ENCODE measurements at places on chromosomes 11 and 22.

GRCh38 chr22:25143156-25144076 lies 56.2 kb upstream of the CRYBB3 start:
- no peak for DNase-seq

DNA sequence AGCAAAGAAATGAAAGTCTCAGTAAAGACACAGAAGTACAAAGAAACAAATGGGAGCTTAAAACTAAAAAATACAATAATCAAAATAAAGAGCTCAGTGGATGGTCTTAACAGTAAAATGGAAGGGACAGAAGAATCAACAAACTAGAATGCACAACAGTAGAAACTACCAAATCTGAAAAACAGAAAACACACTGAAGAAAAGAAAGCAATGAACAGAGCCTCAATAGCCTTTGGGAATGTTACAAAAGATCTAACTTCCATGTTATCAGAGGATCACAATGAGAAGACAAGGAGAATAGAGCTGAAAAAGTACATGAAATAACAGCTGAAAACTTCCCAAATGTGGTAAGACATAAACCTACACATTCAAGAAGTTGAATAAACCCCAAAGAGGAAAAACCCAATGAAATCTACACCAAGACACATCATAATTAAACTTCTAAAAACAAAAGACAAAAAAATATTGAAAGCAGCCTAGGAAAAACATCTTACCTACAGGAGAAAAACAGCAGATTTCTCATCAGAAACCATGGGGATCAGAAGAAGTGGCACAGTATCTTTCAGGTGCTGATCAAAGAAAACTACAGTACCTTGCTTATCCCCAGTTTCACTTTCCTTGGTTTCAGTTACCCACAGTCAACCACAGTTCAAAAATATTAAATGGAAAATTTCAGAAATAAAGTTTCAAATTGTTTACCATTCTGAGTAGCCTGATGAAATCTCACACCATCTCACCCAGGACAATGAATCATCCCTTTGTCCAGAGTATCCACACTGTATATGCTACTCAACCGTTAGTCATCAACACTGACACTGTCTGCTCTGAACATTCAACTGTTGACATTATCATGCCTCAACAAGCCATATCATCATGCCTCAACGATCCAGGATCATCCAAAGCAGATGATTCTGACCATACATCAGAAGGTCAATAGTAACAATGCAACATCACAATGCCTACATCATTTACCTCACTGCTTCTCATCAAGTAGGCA lies 22.2 kb downstream of the RRAS2 start:
- DNase-seq, result no peak

DNA sequence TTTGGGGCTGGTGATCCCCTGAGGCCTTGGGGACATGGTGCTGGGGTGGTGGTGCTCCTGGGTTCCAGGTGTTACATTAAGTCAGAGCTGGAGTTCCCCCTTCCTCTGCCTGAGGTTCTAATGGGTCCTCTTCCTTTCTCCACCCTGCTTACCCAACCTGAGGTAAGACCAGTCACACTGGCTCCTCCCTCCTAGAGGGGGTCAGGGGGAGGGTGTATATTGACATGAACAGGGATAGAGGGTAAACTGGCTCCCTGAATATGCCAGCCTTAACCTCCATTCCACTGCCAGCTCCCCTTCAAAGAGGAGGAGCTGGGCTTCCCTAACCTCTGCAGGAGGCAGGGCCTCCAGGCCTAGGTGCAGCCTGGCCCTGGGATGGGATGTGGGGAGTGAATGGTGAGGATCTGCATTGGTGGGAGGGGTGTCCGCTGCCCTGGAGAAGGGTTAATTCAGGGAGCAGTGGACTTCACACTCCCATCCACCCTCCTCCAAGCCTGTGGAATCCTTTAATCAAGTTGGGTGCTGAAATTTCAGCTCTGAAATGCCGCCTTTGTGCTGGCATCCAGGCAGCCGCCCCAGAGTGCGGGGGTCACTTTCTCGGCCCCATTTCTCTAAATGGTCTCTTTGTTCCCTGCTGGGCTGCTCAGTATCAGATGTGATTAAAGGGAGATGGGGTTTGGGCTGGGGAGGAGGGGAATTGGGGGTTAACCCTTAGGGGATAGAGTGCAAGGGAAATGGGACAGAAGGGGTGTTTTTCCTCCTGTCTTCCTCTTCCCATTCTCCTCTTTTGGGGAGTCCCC lies 15.2 kb downstream of the POLR2F start:
- DNase-seq, result no peak

GRCh38 chr11:68959465-68960293 lies 21.1 kb downstream of the MRGPRD start:
- DNase-seq, result no peak

GRCh38 chr11:47560426-47560825 lies 5.0 kb upstream of the PTPMT1 start:
- DNase-seq, result no peak
